Fibroblast of villous mesenchyme (primary cell): ENCODE measurements at places on chromosomes 3 and 15. TPM values are rescaled to one million over a fixed set of nuclear protein-coding genes. Genes with fewer than 3 reads are reported as not detected.
A peak's percentile ranks its signal among the peaks of the same experiment; 100 is the strongest.

Gene SLC22A13
- 0.32 and 0.43 TPM in 2 replicates for total RNA-seq

Gene SLC28A2
- not detected in 2 replicates for total RNA-seq

Gene CRABP1
- not detected in 2 replicates for total RNA-seq

GRCh38 chr3:149186219-149186618 lies 35.4 kb downstream of the CP start:
- peak; percentile 90 for DNase-seq

GRCh38 chr3:192840143-192840836 lies 77.4 kb downstream of the MB21D2 start:
- no peak for DNase-seq

DNA sequence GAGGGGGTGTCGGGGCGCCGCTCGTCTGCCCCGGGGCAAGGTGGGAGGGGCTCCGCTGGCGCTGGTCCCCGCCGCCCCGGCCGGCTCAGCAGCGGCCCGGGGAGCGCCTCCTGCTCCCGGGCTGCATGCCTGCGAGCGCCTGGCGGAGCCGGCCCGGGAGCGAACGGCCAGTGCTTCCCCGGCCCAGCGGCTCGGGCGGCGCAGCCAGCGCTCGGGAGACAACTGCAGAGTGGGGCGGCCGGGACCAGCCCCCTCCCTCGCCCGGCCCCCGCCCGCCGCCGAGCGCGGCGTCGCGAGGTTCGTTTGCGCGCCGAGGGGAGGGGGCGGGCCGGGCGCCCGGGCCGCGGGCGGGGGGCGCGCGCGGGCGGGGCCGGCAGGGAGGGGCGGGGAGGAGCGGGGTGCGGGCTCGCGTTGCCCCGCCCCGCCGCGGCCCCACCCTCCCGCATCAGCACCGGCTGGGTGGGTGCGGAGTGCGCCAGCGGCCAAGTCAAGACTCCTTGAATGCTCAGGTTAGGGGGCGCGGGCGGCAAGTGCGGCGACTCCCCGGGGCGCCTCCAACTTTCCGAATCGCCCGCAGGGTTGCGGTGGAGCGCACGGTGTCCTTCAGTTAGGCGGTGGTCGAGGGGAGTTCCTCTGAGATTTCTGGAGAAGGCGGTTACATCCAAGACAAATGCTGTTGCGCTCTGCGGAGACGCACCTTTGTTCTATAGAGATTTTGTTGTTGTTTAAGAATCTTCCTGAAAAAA lies at the start of gene RGMA:
Gene RGMA (minus strand): TSS at position 231 of the 746 bp plus-strand sequence. CDS start 279 bp downstream, outside the sequence.
- DNase-seq = no peak

DNA sequence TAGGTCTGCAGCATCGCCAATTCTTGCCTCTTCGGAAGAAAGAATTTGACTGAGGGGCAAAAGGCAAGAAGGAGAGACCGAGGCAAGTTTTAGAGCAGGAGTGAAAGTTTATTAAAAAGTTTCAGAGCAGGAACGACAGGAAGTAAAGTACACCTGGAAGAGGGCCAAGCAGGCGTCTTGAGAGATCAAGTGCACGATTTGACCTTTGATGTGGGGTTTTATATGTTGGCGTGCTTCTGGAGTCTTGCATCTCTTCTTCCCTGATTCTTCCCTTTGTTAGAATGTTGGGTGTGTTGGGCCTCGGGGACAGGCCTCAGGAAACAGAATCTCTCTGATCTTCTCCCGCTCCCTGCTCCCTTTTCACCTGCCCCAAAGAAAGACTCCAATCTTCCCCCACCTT lies 40.6 kb upstream of the FLNB start:
- no peak for DNase-seq
